NCI-H226 (cell line): ENCODE measurements at places on chromosomes 5 and 9.

- DNase-seq, result no peak
These were observed 641 bp downstream of the ATP6V1G1 start for GRCh38 chr9:114588210-114588609.

DNA sequence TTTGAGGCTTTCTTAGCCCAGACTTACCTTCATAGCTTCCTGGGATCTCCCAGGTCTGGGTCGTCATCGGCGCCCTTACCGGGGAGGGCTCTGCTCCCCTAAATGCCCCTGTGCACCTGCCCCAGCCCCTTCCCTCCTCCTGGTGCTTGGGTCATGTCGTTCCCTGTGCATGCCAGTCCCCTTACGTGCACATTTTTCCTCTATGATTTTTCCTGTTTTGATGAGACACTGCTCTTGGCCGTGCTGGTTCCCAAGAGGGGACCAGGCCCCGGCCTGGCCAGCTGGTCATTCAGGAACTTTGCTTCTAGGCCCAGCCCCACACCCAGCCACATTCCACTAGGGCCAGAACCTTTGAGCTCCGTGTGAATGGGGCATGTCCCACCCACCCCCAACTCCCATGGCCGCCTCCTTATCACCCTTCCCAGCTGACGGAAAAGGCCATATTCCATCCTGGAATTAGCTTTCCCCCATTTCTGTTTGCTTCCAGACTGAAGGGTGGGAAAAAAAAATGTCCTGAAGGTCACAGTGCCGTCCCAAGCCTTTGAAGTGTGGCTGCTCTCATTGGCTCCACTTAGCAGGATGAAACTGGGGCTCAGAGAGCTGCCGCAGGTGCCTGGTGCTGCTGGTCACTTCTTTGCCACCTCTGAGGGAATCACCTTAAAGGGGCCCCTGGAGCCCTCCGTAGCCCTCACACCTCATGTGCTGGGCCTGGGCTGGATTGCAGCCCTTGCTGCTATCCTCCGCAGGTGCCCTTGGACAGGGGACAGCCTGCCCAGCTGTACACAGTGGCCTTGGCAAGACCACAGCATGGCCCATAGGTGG lies 25.1 kb downstream of the ERGIC1 start:
- peak; percentile 39 for DNase-seq

GRCh38 chr9:129887334-129888292 lies 52.4 kb downstream of the USP20 start:
- DNase-seq, result peak; percentile 27

DNA sequence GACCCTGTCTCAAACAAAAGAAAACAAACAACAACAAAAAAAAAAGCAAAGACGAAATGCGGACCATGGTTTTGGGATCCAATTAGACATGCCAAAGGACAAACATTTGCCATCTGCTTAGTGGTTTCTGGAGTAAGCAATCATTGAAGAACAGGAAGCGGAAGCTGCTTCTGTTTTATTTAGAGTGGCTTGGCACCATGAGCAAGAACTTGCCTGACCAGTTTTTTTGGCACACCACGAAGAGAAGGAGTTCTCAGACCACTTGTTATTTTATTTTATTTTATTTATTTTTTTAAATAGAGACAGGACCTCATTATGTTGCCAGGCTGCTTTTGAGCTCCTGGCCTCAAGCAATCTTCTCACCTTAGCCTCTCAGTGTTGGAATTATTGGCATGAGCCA lies 17.0 kb downstream of the BTF3 start:
- no peak for DNase-seq

GRCh38 chr9:15116130-15116580 lies 190.9 kb downstream of the TTC39B start:
- no peak for DNase-seq

GRCh38 chr5:177225798-177226197 lies 77.7 kb downstream of the RAB24 start:
- DNase-seq, result no peak

GRCh38 chr9:79023134-79023580 lies 548.6 kb upstream of the TLE4 start:
- DNase-seq, result peak; percentile 87

GRCh38 chr5:156819537-156819936 lies 30.6 kb upstream of the PPP1R2B start:
- no peak for DNase-seq

GRCh38 chr9:25310961-25311360 lies 367.3 kb downstream of the TUSC1 start:
- DNase-seq, result no peak

- DNase-seq, result peak; percentile 44
These were observed 36.0 kb downstream of the NR6A1 start for GRCh38 chr9:124735121-124735520.

- DNase-seq, result no peak
These were observed 153.1 kb upstream of the RAPGEF1 start for GRCh38 chr9:131892902-131893500.

GRCh38 chr5:132369007-132369473 lies 470 bp upstream of the SLC22A5 start:
- DNase-seq, result no peak

- DNase-seq, result peak; percentile 42
These were observed 26.6 kb downstream of the ENHO start for GRCh38 chr9:34496149-34496712.

DNA sequence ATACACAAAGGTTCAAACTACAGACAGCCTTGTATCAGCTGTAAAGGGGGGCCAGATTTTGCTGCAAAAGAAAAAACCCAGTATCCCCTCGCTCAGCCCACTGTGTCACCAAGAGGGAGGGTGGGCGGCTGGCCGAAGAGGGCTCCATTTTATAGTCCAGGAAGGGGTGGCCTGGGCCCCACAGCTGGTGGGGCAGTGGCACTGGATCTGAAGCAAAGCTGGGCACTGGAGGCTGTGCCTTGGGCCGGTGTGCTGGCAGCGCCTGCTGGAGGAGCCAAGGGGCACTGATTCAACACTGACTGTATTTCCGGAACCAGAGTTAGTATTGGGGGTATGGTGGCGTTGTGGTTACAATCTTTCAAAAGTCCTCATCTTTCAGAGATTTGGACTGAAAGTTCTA lies 9.1 kb downstream of the BRD3 start:
- DNase-seq, result peak; percentile 9

DNA sequence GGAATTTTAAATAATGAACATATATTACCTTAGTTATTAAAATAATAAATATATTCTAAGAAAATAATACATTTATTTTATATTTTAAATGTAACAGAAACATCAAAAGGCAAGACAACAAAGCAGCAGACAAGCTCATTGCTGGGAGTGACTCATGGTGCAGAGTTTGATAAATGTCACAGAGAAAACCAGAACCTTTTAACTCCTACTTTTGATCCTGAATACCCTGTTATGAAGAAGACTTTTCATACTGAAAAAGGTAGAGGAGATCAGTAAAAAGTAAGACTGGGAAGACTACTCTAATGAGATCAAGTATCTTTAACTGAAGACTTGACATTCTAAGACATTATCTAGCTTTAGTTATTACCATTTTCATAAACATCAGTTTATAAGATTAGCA lies 99.0 kb upstream of the GNA14 start:
- peak; percentile 5 for DNase-seq

GRCh38 chr9:5263351-5264218 lies 32.4 kb downstream of the INSL4 start:
- no peak for DNase-seq

DNA sequence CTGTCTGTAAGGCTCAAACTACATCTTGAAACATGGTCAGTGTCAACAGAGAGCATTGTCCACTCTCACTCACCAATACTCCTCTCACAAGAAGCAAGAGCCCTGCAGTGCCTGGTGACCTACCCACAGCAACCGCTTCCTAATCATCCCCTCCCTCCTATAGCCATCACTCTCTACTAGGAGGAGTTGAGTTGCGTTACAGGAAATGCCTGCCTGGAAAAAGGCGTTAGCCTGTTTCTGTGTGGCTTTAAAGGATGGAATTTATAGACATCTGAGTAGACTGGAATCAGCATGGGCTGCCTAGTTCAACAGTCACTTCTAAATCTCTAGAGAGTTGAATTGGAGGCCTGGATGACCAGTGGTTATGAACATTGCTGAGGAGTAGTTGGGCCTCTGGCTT lies 108.3 kb upstream of the FER start:
- DNase-seq, result no peak

DNA sequence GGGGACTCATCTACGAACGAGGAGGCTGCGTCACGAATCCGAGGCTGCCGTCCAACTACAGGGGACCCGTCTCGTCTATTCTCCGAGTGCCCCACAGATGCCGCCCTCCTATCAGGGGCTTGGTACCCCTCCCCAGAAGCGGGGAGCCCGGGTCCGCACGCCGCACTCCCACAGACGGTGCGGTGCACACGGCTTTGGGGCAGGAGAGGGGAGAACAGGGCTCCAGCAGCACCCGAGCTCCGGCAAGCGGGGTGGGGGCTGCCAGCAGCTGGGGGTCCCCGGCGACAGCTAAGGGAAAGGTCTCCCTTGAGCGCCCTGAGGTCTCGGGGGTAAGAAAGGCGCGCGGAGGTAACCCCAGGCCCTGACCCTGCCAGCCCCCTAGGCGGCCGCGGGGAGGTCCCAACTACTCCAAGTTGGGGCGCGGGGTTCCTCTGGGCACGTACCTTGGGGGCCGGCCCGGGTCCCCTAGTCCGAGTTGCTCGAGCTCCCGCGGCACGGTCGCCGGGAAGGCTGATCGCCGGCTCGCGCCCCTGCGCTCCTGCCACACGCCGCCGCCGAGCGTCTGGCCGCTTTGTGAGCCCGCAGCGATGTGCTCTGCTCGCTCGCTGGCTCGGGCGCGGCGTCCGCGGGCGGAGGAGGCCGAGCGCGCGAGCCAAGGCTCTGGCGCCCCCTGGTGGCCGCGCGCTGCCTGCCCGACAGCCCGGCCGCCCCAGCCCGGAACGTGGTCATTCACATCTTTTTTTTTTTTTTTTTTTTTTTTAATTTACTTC lies at the start of gene SPOCK1:
SPOCK1 (minus strand) TSS at position 591 of the 770 bp plus-strand sequence.
- DNase-seq, result peak; percentile 46

DNA sequence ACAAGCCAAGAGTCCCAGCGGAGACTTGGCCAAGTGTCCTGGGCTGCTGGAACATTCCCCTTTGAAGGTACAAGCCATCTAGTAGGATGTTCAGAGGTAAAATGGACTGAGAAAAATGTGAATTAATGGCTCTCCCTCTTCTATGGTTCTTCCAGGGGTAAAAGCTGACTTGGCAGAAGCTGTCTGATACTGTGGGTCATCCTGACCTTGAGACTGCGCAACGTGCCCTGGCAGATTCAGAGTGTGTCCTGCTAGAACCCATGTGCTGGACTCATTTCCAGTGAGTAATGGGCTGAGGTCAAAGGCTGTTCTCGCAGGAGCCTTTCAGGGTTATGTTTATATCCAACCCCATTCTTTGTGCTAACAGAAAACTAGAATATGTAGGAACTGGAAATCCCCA lies 423.0 kb upstream of the CD180 start:
- no peak for DNase-seq

DNA sequence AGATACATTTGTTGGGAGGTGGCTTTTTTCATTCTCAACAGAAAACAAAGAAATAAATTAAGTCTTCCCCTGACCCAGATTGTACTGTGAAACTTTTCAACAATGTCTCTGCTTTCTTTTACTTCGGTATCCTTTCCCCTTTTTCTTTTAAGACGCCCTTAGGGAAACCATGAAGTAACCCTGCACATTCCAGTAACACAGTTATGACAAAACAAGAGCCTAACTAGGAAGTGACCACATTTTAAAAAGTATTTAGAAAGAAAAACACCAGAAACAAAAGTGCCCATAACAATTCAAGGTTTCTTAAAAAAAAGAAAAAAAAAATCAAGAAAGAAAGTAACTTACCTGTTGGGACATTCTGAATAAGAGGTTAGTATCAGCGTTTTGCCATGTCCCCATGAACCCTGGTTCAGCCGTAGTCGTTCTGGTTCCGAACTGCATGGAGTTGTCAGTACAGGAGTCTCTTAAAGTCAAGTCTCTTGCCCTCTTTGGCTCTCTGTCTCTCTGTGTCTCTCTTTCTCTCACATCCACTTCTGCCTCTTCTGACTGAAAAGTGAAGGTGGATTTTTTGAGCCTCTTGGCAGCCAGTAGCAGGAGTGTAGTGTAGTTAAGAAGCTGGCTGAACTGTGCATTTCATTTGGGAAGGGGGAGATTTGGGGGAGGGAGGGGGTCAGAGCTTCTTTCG lies 142.9 kb downstream of the BNC2 start:
- DNase-seq, result no peak

DNA sequence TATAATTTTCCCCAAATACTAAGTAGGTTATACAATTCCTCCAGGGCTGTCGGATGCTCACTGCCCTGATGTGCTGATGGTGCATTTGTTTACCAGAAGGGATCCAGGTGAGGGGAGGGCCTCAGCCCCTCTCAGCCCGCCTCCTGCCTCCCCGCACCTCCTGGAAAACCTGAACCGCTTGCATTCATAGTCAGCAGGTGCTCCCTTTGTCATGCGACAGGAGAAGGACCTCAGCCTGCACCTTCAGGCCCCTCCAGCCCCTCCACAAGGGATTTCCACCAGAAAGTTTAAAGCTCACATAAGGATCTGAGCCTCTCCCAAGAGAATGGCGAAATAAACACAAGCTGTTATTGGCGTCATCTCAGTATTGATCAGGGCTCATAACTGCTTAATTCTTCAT lies 36.5 kb upstream of the NTNG2 start:
- DNase-seq, result no peak

- DNase-seq, result no peak
These were observed 301.4 kb downstream of the MLLT3 start for GRCh38 chr9:20320921-20321320.

- no peak for DNase-seq
These were observed 6.2 kb downstream of the NEK6 start for GRCh38 chr9:124263800-124264426.

- DNase-seq, result no peak
These were observed 455.6 kb upstream of the CD180 start for GRCh38 chr5:67652201-67652600.

- DNase-seq, result peak; percentile 98
These were observed 427.8 kb downstream of the KDM4C start for GRCh38 chr9:7185612-7186011.

DNA sequence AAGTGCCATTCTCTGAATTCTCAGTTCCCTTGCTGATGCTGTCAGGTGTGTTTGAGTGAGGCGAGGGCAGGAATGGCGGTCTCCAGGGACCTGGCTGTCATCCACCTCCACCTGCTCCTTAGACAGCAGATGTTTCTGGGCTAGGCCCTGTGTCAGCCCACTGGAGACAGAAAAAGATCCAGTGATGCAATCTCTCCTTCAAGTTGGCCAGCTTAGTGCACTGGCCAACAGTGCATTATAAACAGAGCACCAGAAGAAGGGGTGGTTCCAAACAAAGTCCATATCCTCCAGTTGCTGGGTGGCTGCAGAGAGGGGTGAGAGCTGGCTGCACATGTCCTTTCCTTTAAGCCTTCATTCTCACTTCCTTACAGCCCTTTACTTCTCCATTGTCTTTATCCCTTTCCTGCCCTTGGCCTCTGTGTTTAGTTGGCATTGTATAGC lies 26.5 kb downstream of the NANS start:
- DNase-seq, result no peak
